ENCODE measurements at places on chromosomes 4 and X. TPM values are rescaled to one million over a fixed set of nuclear protein-coding genes. Genes with fewer than 3 reads are reported as not detected.

The OPHN1 gene
- 8.8 TPM for total RNA-seq

The TCEAL8 gene
- 13.9 TPM for total RNA-seq

The SMIM10 gene
- 7.2 TPM for total RNA-seq

DNA sequence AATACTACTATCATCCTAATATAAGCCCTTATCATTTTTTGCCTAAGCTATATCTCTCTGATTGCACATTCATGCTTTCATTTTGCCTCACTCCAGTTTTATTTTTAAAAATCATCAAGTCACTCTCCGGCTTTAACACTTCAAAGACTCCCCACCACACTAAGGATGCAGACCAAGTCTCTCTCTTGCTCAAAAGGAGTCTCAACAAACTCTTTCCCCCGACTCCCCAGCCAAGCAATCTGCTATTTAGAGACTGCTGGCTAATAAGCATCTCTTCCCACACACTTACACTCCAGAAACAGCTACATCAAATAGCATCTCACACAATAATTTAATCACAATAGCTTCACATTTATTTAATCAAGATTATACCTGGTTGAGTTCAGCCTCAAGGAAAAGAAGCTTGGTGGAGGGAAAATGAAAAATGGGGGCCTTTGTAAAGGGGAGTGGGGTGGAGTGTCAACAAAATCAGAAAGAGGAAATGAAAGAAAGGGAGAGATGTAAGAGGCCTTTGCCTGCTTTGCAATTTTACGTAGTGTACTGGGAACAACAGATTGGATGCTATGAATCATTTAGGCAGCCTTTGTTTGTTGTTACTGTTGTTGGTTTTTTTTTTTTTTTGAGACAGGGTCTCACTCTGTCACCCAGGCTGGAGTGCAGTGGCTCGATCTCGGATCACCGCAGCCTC is 104.1 kb upstream of the MCF2 start:
- DNase-seq: no peak

DNA sequence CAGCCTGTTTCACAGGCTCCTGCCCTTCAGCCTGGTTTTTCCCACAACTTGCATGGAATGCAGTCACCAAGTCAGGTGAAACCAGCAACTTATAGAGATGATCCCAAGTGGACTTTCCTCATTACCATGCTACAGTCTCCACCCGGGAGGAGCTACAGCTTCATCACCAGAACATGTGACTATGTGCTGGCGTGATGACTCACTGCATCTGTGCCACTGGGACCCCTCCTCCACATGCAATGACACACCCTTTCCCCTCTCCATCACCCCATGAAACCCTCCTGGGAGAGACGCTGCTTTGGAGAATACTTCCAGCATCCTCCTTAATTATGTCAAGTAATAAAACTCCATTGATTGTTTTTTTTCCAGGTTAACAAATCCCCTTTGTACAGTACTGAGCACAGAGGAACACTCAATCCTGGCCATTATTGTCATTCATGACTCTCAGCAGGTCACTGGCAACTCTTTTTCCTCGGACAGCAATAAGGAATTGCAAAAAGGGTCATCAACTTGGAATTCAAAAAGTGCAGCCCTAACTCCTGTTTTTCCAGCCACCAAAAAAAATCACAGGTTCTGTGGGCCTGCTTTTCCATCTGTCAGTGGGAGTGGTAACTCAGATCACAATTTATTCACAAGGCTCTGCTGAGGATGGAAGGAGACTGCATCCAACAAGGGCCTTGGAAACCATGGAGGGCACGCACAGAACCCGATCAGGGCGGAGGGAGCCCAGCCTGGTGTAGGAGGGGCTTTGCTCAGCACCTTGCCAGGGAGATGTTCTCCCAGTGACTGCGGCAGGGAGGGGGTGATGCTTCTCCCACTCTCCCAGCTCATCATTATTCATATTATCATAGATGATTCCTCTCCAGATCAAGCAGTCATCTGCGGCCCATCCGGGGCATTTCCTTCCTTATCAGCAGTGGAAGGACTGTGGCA is 17.4 kb downstream of the QDPR start:
- peak; percentile 52 for DNase-seq

GRCh38 chr4:152389359-152389758 is 146.5 kb downstream of the FBXW7 start:
- DNase-seq: no peak

GRCh38 chr4:116217781-116218180 is 867.6 kb downstream of the TRAM1L1 start:
- no peak for DNase-seq
